IPS DF 19.7 (cell line): ENCODE measurements at places on chromosomes 5 and 9.

GRCh38 chr5:96629774-96630173 is 32.4 kb upstream of the CAST start:
- DNase-seq: no peak

- no peak for DNase-seq
Observed at GRCh38 chr9:74949859-74950855, 2.6 kb downstream of the C9orf40 start.

DNA sequence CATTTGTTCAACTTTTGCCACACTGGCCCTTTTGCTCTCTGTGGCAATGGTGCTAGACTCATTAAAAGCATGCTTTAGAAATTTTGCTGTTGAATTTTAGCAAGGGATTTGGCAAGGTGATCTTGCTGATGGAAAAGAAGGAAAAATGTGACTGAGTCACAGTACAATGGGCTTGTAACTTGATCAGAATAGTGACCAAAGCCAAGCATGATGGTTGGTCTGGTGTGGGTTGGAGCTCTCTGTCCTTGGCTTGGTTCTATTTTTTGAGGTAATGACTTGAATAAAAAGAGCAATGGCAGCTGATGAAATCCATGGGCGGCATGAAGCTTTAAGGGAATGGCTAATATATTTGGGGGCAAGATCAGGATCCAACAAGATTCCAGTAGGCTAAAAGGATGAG is 114.4 kb upstream of the ZNF366 start:
- DNase-seq: no peak

DNA sequence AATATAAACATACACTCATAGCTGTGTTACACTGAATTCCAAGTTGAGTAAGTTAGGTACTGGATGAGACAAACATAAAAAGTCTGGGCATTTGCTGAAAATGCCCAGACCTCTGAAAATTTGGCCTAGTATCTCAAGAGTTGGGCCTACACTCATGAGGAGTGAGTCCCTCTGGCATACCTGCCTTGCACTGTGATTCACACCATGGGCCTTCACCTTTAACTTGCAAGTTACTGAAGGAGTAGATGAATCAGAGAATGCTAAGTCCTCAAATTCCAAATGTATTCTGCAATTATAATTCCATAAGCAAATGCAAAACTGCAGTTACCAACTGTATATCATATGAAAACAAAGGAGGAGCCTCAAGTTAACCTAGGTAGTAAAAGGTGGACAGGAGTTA is 32.3 kb upstream of the C9orf40 start:
- no peak for DNase-seq

DNA sequence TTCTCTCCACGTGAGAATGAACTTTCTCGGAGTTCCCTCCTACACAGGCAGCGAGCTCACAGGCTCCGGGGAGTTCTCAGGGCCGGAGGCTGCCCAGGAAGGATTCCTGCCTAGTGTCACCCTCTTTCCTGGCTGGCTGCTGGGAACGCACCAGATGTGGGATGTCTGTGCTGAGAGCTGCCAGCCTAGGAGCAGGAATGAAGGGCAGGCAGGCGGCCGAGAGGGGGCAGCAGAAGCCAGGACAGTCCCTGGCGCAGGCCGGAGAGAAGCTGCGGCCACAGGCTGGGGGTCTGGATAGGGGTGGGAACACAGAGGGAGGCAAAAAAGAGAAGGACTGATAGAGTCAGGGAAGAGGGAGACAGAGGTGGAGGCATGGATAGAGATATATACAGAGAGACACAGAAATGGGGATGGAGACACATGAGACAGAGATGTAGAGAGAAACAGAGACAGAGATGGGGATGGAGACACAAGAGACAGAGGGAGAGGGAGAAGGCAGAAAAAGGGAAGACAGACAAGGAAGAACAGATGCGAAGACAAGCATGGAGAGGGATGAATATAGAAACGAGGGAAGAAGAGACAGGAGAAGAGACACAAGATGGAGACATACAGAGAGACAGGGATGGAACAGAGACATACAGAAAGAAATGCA is 25.3 kb upstream of the ENHO start:
- DNase-seq: no peak

GRCh38 chr5:164487939-164488338 is 982.5 kb downstream of the MAT2B start:
- DNase-seq: no peak

DNA sequence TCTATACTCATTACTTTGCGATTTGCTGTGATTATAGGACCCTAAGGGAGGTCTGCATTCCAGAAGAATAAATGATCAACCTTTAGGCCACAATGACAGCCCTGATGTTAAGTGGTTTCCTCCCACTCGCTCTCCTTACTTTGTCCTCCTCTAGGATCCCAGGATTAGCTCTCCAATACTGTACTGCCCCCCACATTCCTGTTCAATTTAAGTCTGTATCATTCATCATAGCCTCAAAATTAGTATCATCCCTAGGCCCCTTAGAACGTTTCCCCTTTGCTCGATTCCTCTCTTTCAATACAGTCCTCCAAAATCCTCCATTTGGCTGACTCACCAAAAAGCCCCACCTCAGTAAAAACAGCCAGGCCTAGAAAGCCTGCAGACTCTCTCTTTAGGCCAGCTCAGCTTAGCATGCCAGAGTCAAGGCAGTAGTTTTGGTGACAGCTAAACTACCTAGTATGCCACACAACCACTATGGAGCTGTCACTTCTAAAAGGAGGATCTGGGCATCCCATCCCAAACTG is 24.4 kb downstream of the RNF145 start:
- DNase-seq: no peak

DNA sequence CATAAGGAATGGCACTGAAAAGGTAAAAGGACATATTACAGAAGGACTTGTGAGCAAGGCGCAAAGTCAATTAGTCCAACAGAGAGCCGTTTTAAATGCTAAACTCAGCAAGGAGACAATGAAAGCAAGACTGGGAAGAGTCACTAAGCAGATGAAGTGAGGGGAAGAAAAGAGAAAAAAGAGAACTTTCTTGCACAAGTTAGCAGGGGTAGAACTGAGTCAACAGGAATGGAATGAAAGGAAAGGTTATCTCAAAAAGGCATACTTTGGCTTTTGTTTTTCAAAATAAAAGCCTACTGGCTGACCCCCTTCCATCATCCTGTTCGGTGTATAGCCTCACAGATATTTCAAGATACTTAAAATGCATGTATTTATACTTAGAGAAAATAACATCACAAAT is 75.0 kb downstream of the NR6A1 start:
- no peak for DNase-seq

GRCh38 chr5:62974623-62975022 is 396.0 kb downstream of the LRRC70 start:
- no peak for DNase-seq

GRCh38 chr9:19375538-19375937 is 4.5 kb downstream of the RPS6 start:
- DNase-seq: no peak

DNA sequence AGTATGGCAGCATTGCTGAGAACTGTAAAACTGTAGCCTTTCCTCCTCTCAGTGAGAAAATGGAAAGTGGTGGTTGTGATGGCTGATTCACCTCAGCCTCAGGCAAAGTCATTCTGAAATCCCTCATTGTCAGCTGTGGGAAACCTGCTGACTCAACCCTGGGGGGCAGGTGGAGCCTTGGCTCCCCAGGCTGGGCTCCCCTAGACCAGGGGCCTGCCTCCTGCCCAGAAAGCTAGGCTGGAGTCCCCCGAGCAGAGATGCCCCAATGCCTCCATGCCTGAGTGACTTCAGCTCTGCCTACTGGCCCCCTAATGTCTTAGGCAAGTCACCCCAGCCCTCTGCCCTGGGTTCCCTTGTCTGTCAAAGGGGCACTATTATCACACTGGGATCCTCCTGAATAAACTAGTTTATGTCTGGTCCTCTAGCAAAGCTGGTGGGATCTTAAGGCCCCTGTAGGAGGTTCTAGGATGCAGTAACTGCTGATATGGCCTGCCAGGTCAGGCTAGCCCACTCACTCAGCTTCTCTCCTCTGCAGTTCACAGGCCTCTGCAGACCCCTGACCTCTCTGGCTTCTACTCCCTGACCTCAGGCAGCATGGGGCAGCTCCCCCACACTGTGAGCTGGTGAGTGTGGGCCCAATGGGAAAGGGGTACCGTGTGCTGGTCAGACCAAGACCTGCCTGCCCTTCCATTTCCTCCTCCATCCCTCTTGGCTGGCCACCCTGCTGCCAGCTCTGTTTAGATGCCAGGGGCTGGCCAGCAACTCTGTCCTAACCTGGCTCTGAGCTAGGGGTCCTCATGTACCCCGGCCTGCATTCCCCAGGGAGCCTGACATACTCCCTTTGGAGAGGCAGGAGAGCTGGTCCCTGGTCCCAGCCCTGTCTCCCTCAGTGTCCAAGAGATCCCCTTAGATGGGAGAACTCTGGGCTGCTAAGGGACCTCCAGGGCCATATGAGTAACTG is 24.2 kb downstream of the TCF7 start:
- no peak for DNase-seq

- no peak for DNase-seq
Observed at GRCh38 chr5:116517488-116517887, 57.1 kb downstream of the SEMA6A start.

DNA sequence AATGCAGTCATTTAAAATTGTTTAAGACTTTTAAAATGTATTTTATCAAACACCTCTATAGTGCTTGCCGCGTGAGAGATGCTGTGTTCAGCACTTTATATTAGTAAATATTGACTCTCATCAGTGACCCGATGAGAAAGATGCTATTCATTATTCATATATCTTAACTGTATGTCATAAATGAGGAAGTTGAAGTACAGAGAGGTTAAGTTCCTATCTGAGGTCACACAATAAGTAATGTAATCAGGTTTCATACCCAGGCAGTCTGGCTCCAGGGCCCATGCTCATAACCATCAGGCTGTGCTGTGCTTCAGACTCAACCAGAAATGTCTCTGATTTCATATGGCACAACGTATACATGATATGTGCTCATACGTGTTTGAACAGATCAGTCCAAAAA is 119.0 kb downstream of the SV2C start:
- no peak for DNase-seq

GRCh38 chr9:76557674-76558225 is 98.8 kb downstream of the GCNT1 start:
- DNase-seq: no peak

DNA sequence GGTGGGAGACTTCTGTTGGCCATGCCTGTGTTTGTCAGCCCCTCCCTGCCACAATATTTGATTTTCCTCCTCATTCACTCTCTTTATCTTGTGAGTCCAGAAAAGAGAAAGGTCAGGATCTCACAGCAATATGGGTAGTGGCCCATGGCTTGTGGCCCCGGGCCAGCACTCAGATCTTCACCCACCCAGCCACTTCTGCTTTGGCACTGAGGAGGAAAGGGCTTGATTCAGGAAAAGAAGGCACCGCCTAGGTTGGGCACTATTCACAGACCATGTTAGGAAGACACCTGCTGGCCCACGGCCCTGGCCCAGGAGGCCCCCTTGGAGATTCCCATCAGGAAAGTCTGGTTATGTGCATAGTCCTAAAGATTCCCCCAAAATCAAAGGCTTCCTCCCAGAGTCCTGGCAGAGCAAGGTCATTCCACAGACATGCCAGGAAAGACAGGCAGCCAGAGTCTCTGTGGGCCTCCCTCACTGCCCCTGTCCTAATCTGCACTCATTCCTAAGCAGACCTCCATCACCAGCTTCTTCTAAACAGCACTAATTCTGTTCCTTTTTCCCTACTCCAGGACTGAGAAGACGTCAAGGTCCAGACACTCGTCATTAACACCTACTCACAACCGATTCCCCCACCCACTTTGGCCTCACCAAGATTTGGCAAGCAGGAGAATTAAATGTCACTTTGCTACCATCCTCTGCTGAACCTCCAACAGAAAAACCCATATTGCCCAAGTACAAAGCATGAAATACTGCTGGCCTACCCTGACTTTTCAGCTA is 179.3 kb downstream of the DEPDC1B start:
- DNase-seq: no peak

- no peak for DNase-seq
Observed at GRCh38 chr9:131593936-131594665, 48.8 kb downstream of the PRRT1B start.

GRCh38 chr9:94014920-94015319 is 59.8 kb upstream of the BARX1 start:
- no peak for DNase-seq

GRCh38 chr5:87785554-87786335 is 373.0 kb upstream of the CCNH start:
- DNase-seq: no peak

GRCh38 chr9:17775656-17776055 is 196.8 kb downstream of the SH3GL2 start:
- no peak for DNase-seq

GRCh38 chr9:71725590-71726338 is 42.5 kb downstream of the CEMIP2 start:
- no peak for DNase-seq

- no peak for DNase-seq
Observed at GRCh38 chr5:154273028-154273617, 82.6 kb downstream of the GALNT10 start.
